Ureter (tissue), 1 donor: ENCODE measurements at places on chromosomes 2 and 18. TPM values are rescaled to one million over a fixed set of nuclear protein-coding genes. Genes with fewer than 3 reads are reported as not detected.

DNA sequence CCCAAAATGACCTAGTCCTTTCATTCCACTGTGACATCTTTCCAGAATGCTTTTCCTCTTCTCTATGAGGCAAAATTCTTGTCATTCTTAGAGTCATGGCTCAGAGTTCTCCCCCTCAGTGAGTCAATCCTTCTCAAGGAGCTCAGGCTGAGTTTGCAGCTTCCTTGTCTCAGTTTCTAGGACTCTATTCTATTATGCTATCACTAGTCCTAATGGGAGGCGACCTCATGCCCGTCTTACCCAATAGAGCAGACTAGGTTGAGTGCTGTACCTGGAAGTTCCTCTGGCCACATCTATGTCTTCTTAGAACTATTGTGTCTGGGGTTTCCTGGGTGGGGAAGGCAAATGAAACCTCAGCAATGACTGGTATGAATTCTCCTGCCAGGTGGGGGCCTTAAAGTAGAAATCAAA, 51.5 kb downstream of the HAUS1 start:
- no peak for DNase-seq

DNA sequence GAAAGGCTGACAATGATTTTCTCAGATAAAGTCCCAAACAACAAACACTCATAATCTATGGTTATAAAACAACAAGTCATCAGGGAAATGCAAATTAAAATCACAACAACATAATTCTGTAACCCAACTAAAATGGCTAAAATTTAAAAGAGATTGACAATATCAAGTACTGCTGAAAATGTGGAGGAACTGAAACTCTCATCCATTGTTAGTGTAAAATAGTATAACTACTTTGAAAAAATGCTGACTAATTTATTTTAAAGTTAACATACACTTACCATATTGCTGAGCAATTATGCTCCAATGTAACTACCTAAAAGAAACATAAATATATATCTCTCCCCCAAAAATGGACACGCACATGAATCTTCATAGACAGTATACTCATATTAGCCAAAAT, 245.9 kb upstream of the SPOPL start:
- DNase-seq, result no peak

DNA sequence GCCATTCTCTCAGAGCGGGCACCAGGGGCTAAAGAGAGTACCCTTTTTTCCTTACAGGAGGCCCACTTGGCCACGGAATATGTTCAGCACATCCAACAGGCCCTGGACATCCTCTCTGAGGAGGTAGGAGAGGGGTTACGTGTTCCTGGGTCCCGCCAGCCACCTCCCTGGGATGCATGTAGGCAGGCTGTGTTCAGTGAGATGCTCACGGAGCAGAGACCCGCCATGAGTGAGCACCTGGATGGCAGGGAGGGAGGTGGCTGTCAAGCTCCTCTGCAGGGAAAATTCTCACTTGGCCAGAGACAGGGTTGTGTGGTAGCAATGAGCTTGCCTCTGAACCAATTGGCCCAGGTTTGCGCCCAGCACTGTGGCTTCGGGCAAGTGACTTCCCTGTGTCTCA, 123.1 kb upstream of the PPP1CB start:
- DNase-seq, result no peak

- no peak for DNase-seq
These were observed 257.1 kb downstream of the RPRM start for GRCh38 chr2:153221506-153221905.

DNA sequence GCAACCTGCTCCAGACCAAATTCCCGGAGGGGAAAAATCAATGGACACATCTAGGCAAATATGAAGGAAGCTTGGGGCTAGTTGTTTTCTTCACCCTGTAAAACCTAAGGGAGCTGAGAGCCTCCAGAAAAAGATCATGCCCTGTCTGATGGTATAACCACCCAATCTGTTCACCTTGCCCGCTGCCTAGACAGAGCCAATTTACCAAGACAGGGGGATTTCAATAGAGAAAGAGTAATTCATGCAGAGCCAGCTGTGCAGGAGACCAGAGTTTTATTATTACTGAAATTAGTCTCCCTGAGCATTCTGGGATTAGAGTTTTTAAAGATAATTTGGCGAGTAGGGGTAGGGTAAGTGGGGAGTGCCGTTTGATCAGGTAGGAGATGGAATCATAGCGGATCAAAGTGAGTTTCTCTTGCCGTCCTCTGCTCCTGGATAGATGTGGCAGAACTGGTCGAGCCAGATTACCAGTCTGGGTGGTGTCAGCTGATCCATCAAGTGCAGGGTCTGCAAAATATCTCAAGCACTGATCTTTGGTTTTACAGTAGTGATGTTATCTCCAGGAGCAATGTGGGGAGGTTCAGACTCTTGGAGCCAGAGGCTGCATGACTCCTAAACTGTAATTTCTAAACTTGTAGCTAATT, 35.1 kb upstream of the B4GALT6 start:
- no peak for DNase-seq

DNA sequence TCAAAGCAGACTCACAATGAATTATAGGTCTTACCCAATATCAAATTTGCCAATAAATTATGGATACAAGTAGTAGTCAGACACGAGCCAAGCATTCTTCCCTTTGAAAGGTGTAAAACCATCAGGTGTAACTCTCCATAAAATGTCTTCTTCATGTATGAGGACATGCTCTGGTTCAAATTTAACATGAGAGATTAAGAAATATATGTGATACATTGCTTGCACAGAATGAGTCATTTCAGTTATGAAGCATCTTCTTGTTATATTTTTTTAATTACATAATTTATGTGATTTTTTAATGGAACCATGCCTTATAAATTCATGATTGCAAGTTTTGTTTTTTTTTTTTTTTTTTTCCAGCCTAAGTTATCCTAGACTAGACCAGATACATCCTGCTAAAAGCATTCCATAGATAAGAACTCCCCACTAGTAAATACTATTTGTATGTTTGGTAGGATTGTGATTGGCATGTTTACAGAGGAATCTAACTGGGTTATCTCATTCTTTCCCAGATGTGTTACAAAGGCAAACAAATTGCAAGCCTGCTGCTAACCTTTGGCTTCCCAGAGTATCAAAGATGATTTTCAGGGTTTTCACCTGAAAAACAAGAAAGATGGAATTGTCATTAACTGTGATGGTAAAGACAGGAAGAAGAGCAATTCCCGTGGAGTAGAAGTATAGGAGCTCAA, 621.9 kb downstream of the XIRP2 start:
- DNase-seq, result no peak

- DNase-seq, result no peak
These were observed 51.2 kb upstream of the GLI2 start for GRCh38 chr2:120684289-120685065.

Gene ARHGAP15
- 12.4 TPM for total RNA-seq

Gene CNDP1
- 0.31 TPM for total RNA-seq

- DNase-seq, result no peak
These were observed 500.7 kb downstream of the RIT2 start for GRCh38 chr18:42614619-42615293.

- no peak for DNase-seq
These were observed 530 bp downstream of the GALNT1 start for GRCh38 chr18:35581898-35582641.

Gene TYMS
- 5.1 TPM for total RNA-seq

Gene GLI2
- 9.8 TPM for total RNA-seq

GRCh38 chr18:69752737-69753380, 194.8 kb downstream of the CD226 start:
- no peak for DNase-seq

DNA sequence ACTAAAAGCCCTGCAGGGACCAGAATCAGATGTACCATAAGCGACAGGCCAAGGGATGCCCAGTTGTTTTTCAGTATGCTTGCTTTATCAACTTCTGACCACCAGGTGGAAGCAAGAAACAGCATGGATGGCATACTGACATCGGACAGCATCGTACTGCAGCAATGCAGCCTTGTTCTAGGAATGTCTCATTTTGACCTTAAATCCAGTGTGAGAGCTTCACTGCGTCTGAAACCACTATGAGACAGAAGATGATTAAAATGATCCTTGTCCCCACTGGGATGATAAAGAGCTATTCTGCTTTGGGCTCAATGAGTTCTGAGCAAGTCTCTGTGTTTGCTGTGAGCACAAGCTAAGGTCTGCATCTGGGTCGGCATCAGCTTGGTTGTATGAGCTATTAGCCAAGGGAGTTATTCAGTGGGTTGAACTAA, 54.3 kb downstream of the CDK15 start:
- peak; percentile 68 for DNase-seq

GRCh38 chr2:10383960-10384734, 64.0 kb downstream of the ODC1 start:
- no peak for DNase-seq

GRCh38 chr2:164714471-164714870, 93.2 kb upstream of the GRB14 start:
- DNase-seq, result no peak

GRCh38 chr2:56940054-56940453, 756.3 kb downstream of the CCDC85A start:
- DNase-seq, result no peak

Gene G6PC2
- total RNA-seq, result not detected

- DNase-seq, result no peak
These were observed 14.6 kb upstream of the LRRFIP1 start for GRCh38 chr2:237612527-237613357.

DNA sequence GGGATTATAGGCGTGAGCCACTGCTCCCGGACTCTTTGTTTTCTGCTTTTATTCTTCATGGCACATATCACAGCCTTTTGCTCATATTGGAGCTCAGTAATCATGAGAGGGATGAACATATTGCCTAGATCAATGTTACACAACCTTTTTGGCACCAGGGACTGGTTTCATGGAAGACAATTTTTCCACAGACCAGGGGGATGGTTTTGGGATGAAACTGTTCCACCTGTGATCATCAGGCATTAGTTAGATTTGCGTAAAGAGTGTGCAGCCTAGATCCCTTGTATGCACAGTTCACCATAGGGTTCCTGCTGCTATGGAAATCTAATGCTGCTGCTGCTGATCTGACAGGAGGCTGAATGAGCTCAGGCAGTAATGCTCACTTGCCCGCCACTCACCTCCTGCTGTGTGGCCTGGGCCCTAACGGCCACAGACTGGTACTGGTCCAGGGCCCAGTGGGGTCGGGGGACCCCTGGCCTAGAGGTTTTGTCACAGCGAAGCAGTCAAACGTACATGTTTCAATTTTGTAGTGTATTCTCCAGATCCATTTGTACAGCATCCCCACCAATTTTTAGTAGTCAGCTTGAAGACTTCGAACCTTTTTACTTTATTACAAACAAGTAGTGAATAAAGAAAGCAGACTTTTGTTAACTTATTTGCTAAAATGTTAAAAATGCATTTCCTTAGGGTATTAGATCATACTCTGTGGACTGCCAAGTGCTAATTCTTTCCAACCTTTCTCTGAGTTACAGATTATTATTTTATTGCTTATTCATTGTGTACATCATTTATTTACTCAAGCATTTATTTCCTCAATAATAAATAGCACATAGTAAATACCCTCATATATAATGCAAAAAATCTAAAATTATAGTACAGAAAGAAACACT, 6.2 kb downstream of the DAW1 start:
- DNase-seq, result no peak

DNA sequence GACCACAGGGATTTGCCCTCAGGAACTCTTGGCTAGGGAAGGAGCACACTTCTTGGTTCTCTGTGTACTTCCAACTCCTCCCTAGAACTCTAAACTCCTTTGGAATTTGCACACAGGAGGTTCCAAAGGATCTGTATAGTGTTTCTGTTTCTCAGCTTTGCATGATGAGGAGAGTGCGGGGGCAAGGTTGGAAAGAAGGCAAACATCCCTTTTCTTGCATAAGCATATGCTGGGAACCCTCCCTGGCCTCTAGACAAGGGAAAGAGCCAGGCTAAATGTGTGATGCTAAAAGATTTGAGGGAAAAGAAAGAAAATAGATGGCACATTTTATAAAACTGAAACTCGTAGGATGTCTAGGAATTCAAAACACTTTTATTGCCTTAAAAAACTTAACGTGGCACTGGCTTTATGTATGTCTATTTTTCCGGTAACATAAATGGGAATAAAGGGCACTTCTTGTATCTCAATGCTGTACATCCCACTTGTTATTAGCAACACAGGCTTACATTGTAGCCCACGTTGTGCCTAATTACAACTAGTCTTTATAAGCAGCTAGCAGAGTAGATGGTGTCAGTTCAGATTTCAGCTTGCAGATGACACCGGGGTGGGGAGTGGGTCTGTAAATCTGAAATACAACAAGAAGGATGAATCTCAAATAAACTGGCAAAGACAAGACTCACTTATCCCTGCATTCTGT, 165.8 kb downstream of the GPD2 start:
- no peak for DNase-seq

- DNase-seq, result no peak
These were observed 40.3 kb upstream of the FHL2 start for GRCh38 chr2:105439141-105439540.

- no peak for DNase-seq
These were observed 93.4 kb upstream of the ZBTB14 start for GRCh38 chr18:5388896-5389295.

GRCh38 chr2:64769392-64770044, 115.8 kb upstream of the SERTAD2 start:
- no peak for DNase-seq

DNA sequence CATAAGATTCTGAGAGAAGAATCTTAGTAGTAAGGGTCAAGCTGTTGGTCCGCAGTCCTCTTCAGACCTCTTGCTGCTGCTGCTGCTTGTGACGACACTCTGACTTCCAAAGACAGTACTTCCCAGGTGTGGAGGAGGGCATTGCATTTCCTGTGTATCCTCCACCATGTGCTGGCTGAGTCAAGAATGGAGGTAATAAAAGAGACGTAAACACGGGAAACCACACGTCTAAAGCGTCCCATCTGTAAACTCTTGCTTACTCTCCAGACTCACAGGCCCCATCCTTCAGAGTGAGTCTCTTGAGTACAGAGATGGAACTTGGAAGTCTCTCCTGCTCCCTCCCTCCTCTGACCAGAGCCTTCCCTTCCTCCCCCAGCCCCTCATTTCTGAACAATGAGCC, 25.6 kb downstream of the KLHL29 start:
- no peak for DNase-seq

Gene KCNE4
- total RNA-seq, result 9.1 TPM

- DNase-seq, result no peak
These were observed 89.6 kb downstream of the VSNL1 start for GRCh38 chr2:17630089-17630488.

DNA sequence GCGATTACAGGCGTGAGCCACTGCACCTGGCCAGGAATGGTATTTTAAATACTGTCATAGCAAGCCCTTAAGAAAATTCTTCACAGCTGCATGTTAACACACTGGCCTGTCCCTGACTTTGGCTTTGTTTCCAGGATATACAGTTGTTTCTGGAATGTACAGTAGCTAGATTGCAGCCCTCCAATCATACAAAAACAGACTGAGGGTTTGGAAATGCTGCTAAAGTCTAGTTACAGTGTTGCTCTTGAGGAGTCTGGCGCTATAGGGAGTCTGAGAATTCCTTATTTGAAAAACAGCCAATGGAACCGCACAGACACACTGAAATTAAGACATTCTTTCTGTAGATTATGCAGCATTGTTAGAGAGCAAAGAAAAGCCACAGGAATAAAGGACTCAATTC, 37.7 kb downstream of the STON1 start:
- no peak for DNase-seq

GRCh38 chr18:76587147-76587878, 92.3 kb upstream of the ZNF516 start:
- no peak for DNase-seq

Gene RPL37A
- total RNA-seq, result 2,809 TPM

Gene CCDC68
- total RNA-seq, result 16.5 TPM
